HFFc6 (cell line): ENCODE measurements at places on chromosomes 6 and 20. TPM values are rescaled to one million over a fixed set of nuclear protein-coding genes. Genes with fewer than 3 reads are reported as not detected.

DNA sequence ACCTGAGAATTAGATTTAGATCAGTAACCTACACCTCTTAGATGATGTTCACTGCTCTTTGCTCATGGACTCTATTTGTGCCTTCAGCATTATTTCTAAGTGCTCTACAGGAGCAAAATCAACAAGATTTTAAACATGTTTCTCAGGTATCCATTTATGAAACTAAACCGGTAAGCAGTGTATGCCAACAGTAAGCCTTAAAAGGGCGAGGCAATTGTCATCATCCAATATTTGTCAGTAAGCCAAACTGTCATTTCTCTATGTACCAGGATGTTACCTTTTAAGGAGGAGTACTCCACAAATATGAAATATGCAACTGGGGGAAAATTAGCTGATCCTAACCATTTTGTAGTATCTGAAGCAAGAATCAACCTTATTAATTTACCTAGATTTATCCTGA, 69.6 kb upstream of the ZNF184 start:
- no peak for DNase-seq

DNA sequence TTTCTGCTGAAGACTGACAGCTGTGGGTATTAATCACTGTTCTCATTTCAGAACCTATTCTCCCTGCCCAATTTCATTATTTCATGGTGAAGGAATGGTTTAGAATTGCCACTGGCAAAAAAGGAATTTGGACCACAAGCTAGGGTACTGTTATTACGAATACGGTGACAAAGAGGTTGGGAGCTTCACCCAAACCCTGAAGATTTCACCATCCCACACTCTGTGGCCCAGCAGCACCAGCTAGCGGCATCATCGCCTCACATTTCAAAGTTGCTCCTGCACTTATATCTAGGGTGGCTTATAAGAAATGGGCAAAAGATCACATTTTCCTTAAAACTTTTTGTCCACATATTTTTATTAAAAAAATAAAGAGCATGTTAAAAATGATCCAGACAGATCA, 236.1 kb downstream of the SYNDIG1 start:
- DNase-seq, result no peak

DNA sequence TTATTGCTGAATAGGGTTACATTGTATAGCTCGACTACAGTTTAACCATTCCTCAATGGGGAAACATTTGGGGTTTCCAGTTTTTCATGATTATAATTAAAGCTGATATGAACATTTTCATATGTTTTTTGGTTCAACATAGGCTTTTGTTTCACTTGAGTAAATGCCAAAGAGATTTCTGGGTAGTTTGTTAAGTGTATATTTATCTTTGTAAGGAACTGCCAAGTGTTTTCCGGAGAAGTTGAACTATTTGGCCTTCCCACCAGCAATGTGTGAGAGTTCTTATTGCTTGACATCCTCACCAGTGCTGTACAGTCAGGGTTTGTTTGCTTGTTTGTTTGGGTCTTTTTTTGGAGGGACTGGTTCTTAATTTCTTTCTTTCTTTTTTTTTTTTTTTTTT, 83.7 kb upstream of the RALY start:
- no peak for DNase-seq

RGS17 gene
- total RNA-seq, result 0.11 to 0.24 TPM (median 0.18 TPM) in 3 replicates

- DNase-seq, result no peak
Observed at GRCh38 chr20:401682-402495, 6.2 kb upstream of the RBCK1 start.

GRCh38 chr6:33198853-33199436, 1.5 kb downstream of the RXRB start:
- DNase-seq, result no peak

GRCh38 chr6:150830439-150831165, 34.9 kb upstream of the MTHFD1L start:
- peak; percentile 5 for DNase-seq

PLAGL2 gene
- 8.9 to 9.3 TPM (median 9.2 TPM) in 3 replicates for total RNA-seq

GRCh38 chr20:9360431-9360830, 154.0 kb upstream of the LAMP5 start:
- DNase-seq, result no peak

FBXO30 gene
- total RNA-seq, result 14.2 to 16.0 TPM (median 15.0 TPM) in 3 replicates

GRCh38 chr20:58832457-58832856, 18.2 kb downstream of the GNAS-AS1 start:
- peak; percentile 7 for DNase-seq

DYNLT2 gene
- total RNA-seq, result 0.24 to 0.85 TPM (median 0.51 TPM) in 3 replicates

SMOC2 gene
- not detected in 3 replicates for total RNA-seq

TBPL1 gene
- 29.5 to 35.0 TPM (median 34.0 TPM) in 3 replicates for total RNA-seq

DNA sequence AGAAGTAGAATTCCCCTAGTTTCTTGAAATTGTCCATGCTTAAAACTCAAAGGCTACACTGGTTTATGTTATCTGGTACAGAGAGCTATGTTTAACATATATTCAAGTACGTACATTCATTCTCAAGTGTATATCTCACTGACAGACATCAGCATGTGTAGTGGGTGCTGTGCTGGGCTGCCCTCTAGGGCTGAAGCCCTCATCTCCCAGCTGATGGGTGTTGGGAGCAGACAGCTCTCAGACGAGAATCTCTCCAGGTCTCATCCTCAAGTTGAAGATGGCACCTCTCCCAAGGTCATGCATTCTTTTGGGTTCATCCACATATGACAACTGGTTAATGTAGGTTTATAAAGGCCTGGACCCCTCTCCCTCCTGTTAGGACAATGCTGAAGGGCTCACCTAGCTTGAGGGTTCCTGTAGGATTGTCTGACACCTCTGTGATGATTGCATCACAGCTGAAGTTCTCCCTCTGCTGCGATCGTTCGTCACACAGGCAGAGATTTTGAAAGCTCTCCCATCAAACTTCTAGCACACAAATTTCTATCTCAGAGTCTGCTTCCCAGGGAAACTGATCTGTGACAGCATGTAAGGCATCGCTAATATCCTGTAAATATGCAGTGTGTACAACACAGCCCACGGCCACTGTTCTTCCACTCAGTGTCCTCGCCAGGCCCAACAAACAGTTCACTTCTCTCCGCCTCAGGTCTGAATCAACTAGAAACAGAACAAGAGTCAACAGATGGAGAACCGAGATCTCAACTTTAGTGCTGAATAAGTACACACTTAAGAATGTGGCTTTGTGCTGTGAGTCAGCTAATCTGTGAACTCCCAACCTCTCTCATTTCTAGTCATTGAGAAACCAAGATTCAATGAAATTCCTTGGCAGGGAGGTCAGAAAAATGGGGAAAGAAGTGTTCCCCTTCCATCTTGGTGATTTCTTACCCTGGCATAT, 43.2 kb downstream of the PREP start:
- peak; percentile 91 for DNase-seq
